ENCODE measurements at places on chromosomes 3 and 15.

GRCh38 chr3:44886561-44886960, 12.2 kb downstream of the TGM4 start:
- no peak for DNase-seq

DNA sequence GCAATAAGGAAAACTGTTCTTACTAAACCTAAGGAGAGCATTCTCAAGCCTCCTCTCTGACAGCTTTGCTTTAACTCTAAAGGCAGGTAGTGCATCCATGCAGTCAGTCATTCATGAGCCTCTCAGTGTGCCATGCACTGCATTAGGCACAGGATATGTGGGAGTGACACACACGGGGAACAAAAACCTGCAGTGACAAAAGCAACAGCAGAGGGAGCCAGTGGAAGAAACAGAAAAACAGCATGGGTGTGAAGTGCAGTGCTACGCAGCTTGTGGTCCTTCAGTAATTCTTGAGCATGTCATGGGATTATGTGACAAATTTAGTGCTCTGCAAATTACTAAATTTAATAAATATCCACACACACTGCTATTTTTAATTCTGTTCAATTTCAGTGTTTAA, 230.7 kb downstream of the BBX start:
- peak; percentile 4 for DNase-seq

GRCh38 chr3:135755330-135756105, 210.0 kb upstream of the PPP2R3A start:
- DNase-seq = no peak

DNA sequence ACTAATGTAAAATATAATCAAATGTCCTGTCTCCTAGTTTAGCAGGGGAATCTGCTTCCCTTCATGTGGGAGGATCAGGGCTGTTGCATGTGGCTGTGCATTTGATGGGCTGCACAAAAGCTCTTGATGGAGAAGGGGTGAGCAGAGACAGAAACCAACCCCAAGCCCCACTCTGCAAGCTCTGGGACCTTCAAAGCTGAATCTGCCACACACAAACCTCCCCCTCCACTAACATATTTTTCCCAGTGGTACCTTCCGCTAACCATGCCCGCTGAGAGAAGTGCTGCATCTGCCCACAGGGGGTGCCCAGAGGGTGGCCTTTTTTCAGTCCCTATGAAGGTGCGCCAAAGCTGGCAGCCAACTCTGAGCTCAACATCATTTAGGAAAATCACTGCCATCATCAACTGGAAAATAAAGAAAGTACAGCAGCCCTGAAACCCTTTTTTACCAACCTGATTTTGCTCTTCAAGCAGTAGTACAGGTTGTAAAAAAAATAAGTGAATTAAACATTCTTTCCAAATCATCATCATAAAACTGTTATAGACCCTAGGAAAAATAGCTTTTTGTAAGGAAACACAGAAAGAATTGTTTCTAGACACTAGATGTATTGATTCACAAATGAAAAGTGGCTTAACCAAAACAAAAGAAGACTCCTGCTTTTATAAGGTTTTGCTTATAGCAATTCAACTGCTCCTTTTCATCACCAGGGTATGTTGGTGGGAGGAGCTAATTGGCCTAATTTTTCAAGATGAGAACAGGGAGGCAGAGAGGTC, 97.0 kb downstream of the HHLA2 start:
- no peak for DNase-seq

DNA sequence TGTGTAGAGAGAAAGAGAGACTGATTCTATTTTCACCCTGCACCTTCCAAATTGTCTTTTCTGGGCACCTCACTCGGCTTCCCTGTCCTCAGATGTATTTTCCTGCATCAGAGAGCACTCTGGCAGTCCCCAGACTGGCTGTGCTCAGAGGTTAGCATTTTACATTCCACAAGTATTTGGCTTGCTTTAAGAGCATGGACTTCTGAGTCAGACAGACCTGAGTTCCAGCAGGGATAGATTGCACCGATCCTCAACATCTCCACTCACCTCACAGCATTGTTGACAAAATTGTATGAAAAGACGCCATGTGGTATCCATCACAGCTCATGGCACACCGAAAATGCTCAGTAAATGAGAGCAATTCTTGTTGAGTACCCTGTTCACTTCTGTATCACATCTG, 45.6 kb downstream of the SST start:
- DNase-seq = no peak

DNA sequence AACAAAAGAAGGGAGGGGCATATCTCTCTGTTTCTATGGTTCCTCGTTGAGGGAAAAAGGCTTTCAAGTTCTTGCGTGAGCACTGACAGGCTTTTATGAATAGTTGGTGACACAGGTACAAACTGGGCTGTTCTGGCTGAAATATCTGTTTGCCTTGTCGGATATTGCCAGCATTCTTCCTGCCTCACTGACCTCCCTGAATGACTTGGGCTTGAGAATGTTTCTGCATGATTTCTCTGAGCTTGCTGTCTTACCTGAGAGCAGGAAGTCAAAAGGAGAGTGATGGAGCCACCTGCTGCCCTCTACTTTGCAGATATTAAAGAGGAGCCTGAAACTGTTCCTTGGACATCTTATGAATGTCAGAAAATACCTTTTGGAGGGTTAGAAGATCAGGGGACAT, 4.8 kb downstream of the GCNT3 start:
- DNase-seq = no peak

- DNase-seq = no peak
Measured at GRCh38 chr3:166285001-166285400, 447.8 kb upstream of the BCHE start.

DNA sequence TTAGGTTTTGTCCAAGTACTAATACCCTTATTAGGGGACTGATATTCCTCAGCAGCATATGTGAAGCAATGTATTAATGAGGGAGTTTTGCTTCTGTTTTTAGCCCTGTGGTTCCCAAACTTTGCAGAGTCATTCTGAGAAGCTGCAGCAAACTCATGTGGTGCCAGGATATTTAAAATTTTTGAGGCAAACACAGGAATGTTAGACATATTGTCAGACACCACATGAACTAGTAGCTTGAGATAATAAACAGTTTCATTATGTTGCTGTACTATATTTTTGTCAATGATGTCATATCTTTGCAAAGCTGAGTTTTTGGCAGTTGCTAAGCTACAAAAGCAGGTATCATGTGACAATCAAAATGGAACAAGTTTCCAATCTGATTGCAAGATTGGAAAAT, 36.6 kb downstream of the ATP6V1A start:
- no peak for DNase-seq

DNA sequence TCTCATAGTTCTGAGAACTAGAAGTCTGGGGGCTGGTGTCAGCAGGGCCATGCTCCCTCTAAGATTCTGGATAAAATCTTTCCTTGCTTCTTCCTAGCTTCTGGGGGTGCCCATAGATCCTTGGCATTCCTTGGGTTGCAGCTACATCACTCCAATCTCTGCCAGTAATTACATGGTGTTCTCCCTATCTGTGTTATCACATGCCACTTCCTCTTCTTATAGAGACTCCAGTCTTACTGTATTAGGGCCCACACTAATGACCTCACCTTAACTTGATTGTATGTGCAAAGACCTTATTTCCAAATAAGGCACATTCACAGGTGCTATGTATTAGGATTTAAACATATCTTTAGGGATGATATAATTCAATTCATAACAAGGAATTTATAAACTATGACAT, 618.5 kb downstream of the FGF12 start:
- no peak for DNase-seq

DNA sequence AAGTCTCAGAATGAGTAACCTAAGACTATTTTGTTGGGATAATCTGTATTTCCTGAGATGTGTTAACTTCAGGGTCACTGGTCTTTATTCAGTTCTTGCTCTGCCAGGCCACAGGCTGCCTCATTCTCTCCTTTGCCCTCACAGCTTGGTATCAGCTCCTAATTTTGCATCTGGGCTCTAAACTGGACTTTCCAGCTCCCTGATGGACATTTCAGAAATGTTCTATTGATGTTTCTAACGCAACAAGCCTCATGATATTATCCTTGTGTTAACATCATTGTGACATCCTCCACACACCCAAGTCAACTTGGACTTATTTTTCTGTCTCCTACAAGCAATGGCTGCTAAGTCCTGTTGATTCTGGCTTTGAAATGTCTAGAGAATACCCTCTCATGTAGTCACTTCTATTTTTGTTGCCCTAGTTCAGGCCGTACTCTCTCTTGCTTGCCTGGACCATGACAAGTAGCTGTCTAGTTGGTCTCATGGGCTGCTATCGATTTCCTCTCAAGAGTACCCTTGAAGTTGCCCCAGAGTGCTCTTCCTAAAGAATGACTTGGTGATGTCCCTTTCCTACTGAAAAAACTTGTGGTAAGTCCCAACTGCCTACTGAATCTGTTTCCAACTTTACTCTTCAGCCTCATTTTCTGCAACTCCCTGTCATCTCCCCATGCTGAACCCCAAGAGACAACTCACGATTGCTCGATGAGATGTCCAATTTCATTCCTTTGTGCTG, 52.7 kb downstream of the CHST2 start:
- no peak for DNase-seq

GRCh38 chr3:126577261-126577660, 18.5 kb upstream of the C3orf22 start:
- DNase-seq = no peak

- no peak for DNase-seq
Measured at GRCh38 chr3:77799278-77799677, 759.4 kb downstream of the ROBO2 start.

DNA sequence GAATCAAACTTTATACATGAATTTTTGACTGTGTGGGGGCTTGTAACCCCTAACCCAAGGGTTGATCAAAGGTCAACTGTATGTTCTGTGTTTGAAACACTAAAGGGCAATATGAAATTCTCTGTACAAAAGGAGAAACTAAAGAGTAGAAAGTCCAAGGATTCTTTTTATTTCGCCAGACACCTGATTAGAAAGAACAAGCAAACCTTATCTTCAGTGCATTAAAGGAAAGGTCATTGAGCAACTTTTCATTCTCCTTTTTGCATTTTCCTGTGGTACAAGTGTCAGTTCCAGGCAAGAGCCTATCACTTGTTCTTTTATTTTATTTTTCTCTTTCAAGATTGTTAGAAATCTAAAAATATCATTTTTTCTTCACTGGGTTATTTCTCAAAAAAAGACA, 430.1 kb upstream of the EPHA3 start:
- no peak for DNase-seq

DNA sequence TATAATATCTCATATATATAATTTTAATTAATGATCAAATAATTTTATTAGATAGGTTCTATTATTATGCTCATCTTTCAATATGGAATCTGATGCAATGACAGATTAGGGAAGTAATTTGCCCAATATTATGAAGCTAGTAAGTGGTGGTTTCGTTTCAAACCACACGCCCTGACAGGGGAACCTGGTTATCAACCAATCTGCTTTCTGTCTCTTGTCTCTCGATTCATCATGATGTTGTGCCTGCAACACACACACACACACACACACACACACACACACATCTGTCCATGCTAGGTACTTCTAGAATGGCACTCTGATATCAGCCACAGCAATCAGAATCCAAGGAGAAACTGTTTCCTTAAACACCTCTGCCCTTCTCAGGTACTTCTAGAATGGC, 128.4 kb downstream of the ZBBX start:
- DNase-seq = no peak

- no peak for DNase-seq
Measured at GRCh38 chr15:36232491-36232890, 346.9 kb upstream of the CDIN1 start.

GRCh38 chr3:190076136-190076535, 44.6 kb downstream of the P3H2 start:
- DNase-seq = no peak

- DNase-seq = no peak
Measured at GRCh38 chr3:65604863-65605526, 433.7 kb downstream of the MAGI1 start.

- DNase-seq = no peak
Measured at GRCh38 chr15:89759835-89760234, 8.8 kb upstream of the MESP1 start.

DNA sequence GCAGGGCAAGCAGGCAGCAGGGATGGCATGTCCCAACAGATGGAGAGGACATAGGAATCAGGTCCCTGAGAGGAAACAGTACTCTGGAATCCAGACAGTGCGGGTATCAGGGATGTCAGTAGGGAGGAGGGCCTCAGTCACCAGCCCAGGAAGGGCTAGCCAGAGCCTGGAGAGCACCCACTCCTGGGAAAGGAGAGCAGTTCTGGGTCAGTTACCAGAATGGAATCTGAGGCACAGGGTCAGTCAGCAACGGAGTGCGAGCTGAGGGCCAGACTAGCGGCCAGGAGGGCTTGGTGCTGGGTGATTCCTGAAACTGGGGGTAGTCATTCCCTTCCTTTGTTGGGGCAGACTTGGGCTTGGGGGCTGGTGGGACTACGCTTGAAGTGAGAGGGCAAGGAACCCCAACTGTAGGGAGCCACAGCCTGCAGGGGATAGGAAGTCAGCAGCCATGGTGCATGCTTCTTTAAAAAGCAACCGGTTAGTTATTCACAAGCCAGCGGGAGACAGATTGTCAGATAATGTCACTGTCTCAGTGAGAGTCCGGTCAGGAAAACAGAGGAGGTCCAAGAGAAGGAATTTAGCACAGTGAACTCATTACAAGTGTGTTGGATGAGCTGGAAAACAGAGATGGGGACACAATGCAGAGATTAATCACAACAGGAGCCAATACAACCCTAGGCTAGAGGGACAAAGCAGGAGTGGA, 27.9 kb downstream of the PLA1A start:
- DNase-seq = no peak

DNA sequence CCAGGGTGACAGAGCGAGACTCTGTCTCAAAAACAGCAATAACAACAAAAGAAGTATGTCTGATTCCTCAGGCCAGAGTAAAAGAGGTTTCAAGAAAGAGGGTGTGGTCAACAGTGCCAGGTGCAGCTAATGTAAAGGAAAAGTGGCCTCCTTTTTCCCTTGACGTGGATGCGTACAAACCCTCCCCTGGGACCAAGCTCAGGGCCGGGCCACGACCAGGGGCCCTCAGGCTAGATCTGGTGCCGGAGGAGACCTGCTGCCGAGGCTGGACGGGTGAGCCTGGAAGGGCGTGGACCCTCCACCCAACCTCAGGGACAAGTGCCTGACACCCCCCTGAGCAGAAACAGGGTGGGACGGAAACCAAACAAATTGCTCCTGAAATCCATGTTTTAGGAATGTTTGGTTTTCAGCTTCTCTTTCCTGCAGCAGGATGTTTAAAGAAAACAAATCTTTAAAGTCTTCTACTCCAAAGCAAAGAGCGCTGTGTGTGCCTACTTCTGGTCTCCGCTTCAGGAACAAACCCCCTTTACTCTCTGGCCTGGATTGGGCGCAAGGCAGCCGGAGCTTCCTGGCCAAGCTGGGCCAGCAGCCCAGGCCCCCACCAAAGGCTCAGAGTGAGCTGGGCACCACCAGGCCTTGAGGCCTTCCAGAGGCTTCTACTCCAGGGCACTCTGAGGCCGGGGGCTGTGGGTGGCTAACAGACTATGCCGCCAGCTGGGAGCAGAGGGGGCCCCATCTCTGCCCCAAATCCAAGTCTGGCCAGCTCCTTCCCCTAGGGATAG, 21.4 kb downstream of the ZDHHC19 start:
- no peak for DNase-seq

- no peak for DNase-seq
Measured at GRCh38 chr15:44394062-44394461, 33.4 kb upstream of the CTDSPL2 start.

DNA sequence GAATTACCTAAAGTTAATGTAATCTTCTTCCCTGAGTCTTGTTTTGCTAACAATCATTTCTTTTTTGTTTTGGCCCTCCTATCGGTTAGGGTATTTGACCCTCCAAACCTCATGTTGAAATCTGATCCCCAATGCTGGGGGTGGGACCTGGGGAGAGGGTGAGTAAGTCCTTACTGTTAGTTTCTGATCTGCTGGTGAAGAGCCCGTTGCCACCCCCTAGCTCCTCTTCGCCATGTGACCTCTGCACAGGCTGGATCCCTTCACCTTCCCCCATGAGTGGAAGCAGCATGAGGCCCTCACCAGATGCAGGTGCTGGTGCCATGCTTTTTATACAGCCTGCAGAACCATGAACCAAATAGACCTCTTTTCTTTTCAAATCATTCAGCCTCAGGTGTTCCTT, 62.8 kb upstream of the ADCY5 start:
- DNase-seq = no peak

Data from CD4-positive, alpha-beta T cell treated with Interleukin-4 for 4 hours (primary cell).